ENCODE measurements at places on chromosomes 12 and 14.
A peak's percentile ranks its signal among the peaks of the same experiment; 100 is the strongest.

- DNase-seq, result no peak
Observed at GRCh38 chr14:38982837-38983236, 120.2 kb downstream of the SEC23A start.

GRCh38 chr12:6752921-6753771 lies at the start of gene MLF2:
MLF2 (minus strand) TSS chr12:6753141; CDS start chr12:6752334, 807 bp downstream.
- peak; percentile 99 for DNase-seq

GRCh38 chr14:63273717-63274655 lies 44.7 kb downstream of the GPHB5 start:
- no peak for DNase-seq

- no peak for DNase-seq
Observed at GRCh38 chr12:1162081-1162760, 171.2 kb downstream of the ERC1 start.

GRCh38 chr12:11204173-11204572 lies 17.4 kb upstream of the TAS2R42 start:
- no peak for DNase-seq

DNA sequence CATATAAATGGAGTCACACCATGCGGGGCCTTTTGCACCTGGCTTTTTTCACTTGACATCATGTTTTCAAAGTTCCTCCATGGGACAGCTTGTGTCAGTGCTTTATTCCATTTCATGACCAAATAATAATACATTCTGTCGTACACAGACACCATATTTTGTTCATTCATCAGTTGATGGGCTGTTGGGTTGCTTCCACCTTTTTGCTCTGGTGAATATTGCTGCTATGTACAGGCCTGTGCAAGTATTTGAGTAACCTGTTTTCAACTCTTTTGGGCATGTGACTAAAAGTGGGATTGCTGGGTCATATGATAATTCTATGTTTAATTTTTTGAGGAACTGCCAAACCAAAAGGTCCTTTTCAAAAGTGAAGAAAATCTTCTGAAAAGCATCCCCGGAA lies 46.9 kb downstream of the HCAR2 start:
- DNase-seq, result no peak

DNA sequence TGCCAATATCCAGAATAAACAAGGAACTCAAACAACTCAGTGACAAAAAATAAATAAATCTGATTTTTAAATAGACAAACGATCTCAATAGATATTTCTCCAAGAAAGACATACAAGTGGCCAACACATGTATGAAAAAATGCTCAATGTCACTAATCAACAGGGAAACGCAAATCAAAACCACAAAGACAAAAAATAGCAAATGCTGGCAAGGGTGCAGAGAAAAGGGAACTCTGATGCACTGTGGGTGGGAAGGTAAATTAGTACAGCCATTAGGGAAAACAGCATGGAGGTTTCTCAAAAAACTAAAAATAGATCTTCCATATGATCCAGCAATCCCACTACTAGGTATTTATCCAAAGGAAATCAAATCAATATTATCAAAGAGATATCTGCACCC lies 3.5 kb upstream of the EIF5 start:
- no peak for DNase-seq
